ENCODE measurements at places on chromosomes 5 and 9. TPM values are rescaled to one million over a fixed set of nuclear protein-coding genes. Genes with fewer than 3 reads are reported as not detected.

DNA sequence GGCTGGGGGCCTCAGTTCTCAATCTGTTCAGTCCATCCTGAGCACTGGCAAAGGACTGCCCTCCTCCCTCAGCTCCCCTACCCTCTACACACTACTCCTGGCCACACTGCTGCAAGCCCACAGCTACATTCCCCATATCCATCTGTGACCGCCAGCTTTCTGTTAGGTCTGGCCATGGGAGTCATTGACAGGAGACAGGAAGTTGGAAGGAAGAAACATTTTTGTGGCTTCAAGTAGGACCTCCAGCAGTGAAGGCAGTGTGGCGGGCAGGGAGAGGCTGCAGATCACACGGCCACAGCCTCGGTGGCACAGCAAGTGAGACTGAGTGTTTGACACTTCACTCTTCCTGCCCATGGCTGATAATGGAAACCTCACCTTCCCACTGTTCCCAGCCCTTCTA lies 55.9 kb downstream of the SECISBP2 start:
- no peaks in the 10 kb centered on the region for H3K36me3 ChIP-seq
- H3K27me3 ChIP-seq: no peaks in the 10 kb centered on the region
- H3K27ac ChIP-seq: no peak overlapping the region
- no peak overlapping the region for H3K4me3 ChIP-seq
- DNase-seq: no peak

GRCh38 chr5:134577796-134578577 lies 52.5 kb downstream of the JADE2 start:
- no peak overlapping the region for H3K27ac ChIP-seq
- H3K36me3 ChIP-seq: peaks cover 14% of the 10 kb centered on the region
- no peak overlapping the region for H3K4me3 ChIP-seq
- no peaks in the 10 kb centered on the region for H3K27me3 ChIP-seq
- no peaks in the 10 kb centered on the region for H3K4me1 ChIP-seq

DNA sequence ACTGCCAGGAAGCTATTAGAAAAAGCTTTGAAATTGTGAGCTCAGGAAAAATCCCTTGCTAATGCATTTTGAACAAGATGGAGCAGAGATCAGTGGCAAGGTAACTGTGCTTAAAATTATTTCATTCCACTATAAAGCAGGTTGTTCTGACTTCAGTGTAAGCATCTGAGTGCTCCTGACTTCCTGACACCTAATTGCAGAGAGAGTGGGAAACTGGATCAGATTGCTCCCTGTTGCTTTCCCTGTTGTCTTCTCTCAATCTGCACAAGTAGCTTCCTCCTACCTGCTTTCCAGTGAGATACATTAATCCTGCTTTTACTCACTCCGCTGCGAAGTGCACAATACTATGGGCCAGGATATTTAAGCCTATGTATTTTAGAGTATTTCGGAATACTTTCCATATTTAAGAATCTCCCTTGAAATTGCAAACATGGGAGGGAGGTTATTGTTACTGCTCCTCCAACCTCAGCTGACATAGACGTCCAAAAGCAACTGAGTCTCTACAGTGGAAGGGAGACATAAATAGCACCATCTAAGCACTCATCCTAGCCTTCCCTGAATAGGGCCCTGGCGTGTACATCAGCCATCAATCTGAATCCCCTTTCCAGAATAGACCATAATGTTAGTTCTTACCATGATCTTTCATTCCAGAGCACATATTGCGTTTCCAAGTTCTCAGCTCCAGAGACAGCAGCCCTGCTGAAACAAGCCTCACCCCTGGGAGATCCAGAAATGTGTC lies 178.8 kb downstream of the PAM start:
- no peak overlapping the region for H3K27ac ChIP-seq
- no peak overlapping the region for H3K4me3 ChIP-seq
- H3K27me3 ChIP-seq: no peaks in the 10 kb centered on the region
- H3K4me1 ChIP-seq: no peaks in the 10 kb centered on the region
- DNase-seq: no peak

GRCh38 chr5:155068616-155069100 lies 55.1 kb downstream of the KIF4B start:
- peaks cover 5% of the 10 kb centered on the region for H3K27me3 ChIP-seq
- H3K4me3 ChIP-seq: no peak overlapping the region
- no peaks in the 10 kb centered on the region for H3K4me1 ChIP-seq
- no peak for DNase-seq

Gene IRX4
- total RNA-seq: not detected

Measured in PC-3 (cell line).